Stimulated activated CD4-positive, alpha-beta T cell treated with anti-CD3 and anti-CD28 coated beads, Interleukin-4, amount 100 ng/mL, for 24 hours (primary cell): ENCODE measurements at places on chromosomes 2 and 18.

DNA sequence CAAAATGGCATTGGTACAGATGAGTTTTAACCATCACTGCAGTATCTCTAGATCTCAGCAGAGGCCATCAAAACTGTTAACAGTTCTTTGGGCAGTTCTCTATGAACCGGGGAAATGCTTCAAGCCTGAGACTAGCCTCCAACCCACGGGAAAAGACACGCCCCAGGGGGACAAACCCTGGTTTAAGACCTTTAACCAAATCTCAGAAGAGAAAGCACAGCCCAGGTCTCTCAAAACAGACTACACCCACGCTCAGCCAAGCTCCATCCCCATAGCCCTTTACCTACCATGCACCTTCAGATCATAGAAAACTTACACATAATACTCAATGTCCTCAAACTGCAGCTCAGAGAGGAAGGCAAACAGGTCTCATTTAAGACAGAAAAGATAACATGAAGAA lies 78.3 kb downstream of the TMEM163 start:
- no peak for DNase-seq

DNA sequence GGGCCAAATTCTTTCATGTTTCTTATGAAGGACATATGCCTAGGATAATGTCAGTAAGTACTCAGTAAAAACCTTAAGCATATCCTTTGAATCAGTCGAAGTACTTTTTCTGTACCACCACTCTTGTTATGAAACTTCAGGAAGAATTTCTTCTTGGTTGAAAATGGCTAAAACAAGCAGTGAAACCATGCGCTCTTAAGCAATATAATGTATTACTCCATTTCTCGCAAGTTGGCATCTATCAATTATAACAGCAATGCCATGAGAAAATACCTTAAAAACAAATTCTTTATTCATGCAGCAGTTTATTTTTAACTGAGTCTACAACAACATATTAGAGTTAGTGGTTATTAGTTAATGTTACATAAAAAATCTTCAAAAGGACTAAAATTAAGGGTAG lies 41.0 kb downstream of the SLC66A3 start:
- DNase-seq: no peak

- DNase-seq: no peak
Measured at GRCh38 chr2:238854699-238855229, 6.9 kb downstream of the TWIST2 start.

DNA sequence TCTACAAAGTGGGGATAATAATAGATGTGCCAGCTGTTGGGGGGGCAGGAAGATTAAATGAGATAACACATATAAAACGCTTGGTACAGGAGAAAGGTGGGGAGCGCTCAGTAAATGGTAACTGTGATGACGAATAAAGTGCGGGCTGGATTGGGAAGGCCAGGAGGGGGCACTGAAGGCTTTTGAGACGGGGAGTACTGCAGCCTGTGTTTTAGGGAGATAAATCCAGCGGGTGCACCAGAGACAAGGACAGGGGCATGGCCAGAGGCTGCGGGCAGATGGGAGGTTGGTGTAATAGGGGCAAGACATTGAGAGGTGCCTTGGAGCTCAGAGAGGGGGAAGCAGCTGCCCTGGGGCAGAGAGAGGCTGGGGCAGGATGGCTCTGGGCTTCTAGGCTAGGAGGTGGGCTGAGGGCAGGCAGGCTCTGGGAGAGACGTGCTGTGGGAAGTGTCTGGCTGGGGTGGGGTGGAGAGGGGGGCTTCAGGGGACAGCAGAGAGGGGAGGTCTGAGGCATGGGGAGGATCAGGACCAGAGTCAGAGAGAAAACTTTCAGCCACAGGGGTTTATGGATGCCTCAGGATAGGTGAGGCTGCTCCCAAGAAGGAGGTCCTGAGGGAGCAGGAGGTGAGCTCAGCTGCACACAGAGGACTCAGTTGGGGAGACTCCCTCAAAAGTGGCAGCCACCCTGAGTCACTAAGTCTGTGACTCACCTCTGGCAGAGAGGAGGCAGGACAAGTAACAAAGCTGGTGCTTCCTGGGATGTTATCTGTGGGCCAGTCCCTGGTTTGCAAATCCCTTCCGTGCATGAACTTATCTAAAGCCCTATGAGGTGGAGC lies 18.8 kb downstream of the TEX44 start:
- peak; percentile 75 for DNase-seq

DNA sequence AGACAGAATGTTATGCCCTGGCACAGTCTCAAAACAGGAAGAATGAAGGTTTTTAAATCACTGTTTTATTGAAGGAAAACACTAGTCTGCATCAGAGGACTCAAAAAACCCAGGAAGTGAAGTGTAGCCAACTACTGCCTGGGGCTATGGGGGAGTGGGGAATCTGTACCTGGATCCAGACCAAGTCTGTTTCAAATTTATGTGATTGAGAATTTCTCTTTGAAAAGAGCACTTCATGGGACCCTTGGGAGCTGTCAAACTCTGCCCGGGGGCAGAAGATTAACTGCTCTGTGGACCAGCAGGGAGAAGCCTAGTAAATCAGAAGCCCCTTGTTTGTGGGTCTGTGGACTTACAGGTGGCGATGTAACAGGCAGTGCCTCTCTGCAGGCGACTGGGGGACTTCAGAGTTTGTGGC lies 45.3 kb upstream of the TANC1 start:
- DNase-seq: no peak

DNA sequence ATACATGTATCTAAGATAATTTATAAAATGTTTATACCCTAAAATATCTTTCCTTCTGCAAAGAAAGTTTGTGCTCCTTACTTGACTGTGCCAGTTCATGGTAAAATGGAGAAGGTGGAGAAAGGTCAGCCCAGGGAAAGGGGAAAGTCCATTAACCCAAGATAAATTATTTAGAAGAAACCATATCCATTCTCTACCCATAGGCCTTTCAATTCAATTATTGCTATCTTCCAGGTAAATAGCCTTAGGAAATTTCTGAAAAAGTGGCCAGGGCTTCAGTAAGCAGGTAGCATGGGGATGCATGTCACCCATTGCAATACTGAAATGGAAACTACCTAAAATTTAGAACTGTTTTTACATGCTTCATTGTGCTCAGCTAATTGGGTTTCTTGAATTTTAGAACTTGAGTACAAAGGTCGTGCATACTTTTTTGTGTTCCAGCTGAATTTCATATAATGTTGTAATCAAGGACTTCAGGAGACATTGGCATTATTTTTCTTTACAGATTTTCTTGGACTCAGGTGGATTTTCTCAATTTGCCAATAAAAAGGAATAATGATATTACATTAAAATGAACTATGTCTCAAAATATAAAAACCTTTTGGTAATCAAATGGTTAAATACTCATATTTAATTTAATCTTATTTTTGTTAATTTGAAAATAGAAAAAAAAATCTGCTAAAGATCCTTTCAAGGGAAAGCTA lies 124.9 kb downstream of the CSRNP3 start:
- DNase-seq: no peak

- DNase-seq: no peak
Measured at GRCh38 chr2:152016181-152017120, 82.4 kb downstream of the CACNB4 start.

GRCh38 chr2:222545823-222546795 lies 109.8 kb downstream of the FARSB start:
- DNase-seq: no peak

DNA sequence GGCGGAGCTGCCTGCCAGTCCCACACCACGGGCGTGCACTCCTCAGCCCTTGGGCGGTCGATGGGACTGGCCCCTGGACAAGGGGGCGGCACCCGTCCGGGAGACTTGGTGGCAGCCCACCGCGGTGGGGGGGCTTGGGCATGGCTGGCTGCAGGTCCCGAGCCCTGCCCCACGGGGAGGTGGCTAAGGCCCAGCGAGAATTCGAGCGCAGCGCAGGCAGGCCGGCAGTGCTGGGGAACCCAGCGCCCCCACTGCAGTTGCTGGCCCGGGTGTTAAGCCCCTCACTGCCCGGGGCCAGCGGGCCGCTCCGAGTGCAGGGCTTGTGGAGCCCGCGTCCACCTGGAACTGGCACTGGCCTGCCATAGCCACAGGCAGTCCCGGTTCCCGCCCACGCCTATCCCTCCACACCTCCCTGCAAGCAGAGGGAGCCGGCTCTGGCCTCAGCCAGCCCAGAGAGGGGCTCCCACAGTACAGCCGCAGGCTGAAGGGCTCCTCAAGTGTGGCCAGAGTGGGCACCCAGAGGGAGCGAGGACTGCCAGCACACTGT lies 742.9 kb upstream of the DDX18 start:
- DNase-seq: no peak

DNA sequence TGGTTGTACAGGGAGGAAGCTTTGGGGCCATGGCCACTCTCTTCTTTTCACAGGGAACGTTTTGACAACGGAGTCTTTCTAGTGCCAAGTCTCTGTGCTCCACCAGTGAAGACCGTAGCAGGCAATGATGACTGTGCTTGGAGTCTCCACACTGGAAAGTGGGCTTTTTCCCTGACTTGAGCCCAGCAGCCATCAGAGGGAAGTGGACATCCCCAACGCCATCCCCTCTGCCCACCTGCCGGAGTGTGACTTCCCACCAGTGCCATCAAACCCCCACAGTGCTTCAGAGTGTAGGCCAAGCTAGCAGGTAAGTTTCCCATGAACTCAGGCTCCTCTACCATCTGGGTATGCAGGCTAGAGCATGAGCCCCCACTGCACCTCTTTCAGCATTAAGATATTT lies 78.7 kb downstream of the APOB start:
- no peak for DNase-seq

DNA sequence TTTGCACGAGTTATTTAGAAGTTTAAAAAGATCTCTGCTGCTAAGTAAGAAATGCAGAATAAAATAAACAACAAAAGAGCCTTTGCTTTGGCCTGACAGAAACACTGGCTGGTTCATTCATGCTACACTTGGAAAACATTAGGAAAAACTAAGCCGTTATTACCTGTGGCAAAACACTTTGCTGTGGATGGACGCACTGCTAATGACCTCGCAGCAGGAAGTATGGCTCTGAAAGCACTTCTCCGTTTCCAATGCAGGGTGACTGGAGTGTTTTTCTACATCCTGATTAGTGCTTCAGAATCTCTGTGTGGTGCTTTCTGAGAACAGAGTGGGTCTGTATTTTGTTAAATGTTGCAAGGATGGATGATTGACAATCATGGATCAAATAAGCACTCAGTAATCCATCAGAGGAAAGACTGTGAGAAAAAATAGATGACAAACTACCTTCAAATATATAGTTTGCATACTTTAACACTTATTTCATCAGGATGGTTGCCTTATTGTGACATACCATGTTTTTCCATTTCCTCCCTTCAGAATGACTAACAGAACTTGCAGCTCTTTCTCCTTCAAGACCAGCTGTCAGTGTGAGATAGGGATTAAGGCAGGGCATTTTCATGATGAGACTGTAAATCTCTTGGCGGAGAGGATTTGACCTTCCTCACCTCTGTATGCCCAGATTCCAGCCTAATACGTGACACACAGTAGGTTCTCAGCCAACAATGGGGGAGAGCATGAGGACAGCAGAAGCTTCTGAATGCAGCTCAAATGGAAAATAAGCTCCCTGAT lies 38.0 kb downstream of the LINC00305 start:
- no peak for DNase-seq

DNA sequence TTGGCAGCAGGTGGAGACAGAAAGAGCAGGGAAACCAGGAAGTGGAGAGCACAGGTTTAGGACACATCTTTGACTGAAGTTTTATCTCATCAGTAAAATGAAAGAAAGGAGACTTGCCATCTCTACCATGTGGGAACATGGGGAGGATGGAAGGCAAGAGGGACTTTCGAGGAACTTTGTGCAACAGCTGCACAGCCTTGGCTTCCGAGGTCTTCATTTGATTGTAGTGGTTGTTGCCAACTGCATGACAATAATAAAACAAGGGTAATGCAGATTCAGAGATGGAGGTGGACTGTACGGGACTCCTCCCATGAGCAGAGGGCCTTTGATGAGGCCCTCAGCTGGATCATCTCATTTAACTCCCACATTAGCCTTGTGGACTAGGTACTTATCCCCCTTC lies 49.3 kb upstream of the FZD7 start:
- DNase-seq: no peak
